ENCODE measurements at places on chromosomes 1 and 21. TPM values are rescaled to one million over a fixed set of nuclear protein-coding genes. Genes with fewer than 3 reads are reported as not detected.

The THEM5 gene
- not detected for total RNA-seq

The FAM177B gene
- not detected for total RNA-seq

The CD101 gene
- total RNA-seq: 3.3 TPM

The C1orf87 gene
- not detected for total RNA-seq

The SPATA17 gene
- total RNA-seq: 5.1 TPM

The MUL1 gene
- total RNA-seq: 23.2 TPM

The RGS1 gene
- 0.26 TPM for total RNA-seq

The CSF3R gene
- 5.5 TPM for total RNA-seq

The ACTL8 gene
- not detected for total RNA-seq

The LRRC8C gene
- total RNA-seq: 3.2 TPM

The PDC gene
- total RNA-seq: not detected

The KDM5B gene
- total RNA-seq: 316 TPM

The VHLL gene
- not detected for total RNA-seq

The PDZK1 gene
- total RNA-seq: 25.0 TPM

The SYT6 gene
- total RNA-seq: 1.2 TPM

The FTCD gene
- total RNA-seq: 49.3 TPM

The EPHA8 gene
- 0.24 TPM for total RNA-seq

The EPHA10 gene
- total RNA-seq: 6.2 TPM

The KNCN gene
- not detected for total RNA-seq

The IVL gene
- total RNA-seq: not detected

The PGLYRP4 gene
- total RNA-seq: not detected

The TFF2 gene
- not detected for total RNA-seq

The FCGR2B gene
- total RNA-seq: 0.36 TPM

The WDTC1 gene
- 51.4 TPM for total RNA-seq

The RIMS3 gene
- total RNA-seq: 7.2 TPM

The GFI1 gene
- 0.17 TPM for total RNA-seq

The BCL2L15 gene
- total RNA-seq: 0.16 TPM

The NPHS2 gene
- total RNA-seq: not detected

The GJB4 gene
- not detected for total RNA-seq

The FCGR3B gene
- total RNA-seq: not detected

The OR2L3 gene
- total RNA-seq: not detected

Measured in progenitor cell of endocrine pancreas (in vitro differentiated cells).